Ascending aorta (tissue), 2 donors: ENCODE measurements at places on chromosomes 13 and 19.

DNA sequence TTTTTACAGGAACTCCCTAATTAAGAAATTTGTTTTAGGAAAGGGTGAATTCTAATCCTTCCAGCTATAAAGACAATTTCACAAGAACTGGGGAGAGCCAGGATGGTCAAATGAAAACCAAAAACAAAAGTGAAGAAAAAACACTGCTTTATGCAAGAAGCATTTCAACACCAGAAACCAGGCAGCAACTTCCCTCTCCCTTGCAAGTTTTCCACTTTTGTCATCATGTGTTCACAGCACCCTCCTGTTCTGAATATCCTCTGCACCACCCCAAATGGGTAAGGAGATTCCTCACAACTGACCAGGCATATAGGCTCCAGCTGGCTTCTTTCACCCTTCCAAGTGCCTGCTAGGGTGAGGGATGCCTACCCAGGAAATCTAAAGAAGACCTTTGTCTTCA lies 328.1 kb downstream of the TBC1D4 start:
- DNase-seq, result no peak

DNA sequence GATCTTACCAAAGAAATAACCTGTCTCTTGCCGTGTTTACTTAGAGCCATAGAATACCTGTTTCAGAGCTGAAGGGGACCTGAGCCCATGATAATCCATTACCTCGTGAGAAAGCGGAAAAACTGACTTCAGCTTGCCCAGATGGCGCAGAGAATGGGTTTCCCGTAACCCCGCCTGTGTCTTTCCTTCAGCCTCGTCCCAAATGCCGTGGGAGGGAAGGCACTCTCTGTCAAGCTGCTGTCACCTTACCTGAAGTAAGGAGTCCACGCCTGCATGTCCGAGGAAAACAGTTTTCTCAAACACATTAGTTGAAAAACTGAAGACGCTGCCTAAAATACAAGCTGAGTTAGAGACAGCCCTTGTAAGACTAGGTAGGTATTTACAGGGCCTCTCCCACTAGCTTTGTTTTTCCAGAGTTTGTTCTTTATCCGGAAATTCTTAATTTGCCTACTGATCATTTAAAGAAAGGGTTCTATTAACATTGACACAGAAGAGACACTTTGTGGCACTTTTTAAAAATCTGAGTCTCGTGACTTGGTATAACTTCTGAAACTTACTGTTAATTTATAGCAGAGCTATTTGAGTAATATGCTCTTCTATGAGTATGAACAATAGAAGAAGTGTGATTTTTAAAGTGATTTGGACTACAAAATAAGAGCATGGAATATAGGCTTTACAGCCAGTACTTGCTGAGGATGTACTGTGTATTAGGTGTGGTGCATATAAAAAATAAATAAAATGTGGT lies 1.3 kb upstream of the INTS6 start:
- DNase-seq, result no peak

DNA sequence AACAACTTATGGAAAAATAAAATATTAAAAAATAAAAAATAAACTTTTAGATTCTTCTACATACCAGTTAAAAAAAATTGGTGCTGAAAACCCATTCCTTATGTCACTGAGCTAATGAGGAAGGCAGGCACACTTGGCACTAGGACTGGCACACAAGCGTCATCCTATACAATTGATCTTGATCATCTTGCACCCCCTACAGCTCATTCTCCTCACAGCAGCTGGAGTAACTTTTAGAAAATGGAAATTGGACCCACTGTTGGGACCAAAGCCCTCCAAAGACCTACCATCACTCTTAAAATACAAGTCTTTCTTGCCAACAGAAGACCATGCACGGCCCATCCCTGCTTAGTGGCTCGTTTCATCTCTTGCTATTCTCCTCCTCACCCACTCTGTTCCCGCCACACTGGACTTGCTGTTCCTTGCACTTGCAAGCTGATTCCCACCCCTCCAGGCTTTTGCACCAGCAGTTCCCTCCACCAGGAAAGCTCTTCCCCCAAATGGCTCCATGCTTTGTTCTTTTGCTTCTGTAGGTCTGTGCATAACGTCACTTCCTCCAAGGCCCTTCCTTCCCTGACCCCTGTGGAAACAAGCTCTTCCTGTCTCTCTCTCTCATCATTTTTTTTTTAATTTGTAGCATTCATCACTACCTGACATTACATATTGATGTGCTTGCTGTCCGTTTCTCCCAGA lies 11.6 kb downstream of the CTU1 start:
- no peak for DNase-seq

DNA sequence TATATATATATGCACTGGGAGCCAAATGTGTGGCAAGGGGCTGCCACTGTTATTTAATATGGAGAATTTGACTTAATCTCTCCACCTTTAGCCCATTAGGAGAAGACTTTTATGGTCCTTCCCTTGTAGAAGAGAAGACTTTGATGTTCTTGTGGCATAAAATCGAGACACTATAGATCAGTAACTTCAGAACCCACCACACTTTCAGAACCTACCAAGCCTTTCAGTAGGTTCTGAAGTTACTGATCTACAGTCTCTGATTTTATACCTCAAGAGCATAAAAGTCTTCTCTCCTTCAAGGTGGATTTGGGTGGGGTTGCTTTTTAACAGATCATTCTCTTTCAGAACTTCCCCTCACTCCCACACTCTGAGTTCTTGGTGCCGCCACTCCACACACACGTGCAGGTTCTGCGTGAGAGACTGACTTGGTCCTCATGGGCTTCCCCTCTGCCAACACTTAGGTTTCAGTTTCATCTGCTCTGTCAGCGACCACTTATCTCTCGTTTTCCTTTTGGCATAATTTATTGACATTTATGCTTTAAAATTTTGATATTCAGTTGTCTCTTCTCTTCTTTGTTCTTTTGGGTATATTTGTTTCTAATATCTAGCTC lies 213.4 kb upstream of the PCDH17 start:
- no peak for DNase-seq

GRCh38 chr19:14271840-14272239 lies 65.9 kb upstream of the ADGRL1 start:
- DNase-seq, result no peak

DNA sequence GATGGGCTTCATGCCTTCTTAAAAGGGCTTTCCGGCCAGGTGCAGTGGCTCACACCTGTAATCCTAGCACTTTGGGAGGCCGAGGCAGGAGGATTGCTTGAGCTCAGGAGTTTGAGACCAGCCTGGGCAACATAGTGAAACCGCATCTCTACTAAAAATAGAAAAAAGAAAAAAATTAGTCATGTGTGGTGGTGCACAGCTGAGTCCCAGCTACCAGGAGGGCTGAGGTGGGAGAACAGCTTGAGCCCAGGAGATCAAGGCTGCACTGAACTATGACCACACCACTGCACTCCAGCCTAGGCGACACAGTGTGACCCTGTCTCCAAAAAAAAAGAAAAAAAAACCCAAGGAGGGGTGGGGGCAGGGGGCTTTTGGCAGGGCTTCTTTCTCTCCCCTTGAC lies 7.2 kb downstream of the CARS2 start:
- no peak for DNase-seq

GRCh38 chr19:44879309-44880065 lies 11.6 kb upstream of the TOMM40 start:
- no peak for DNase-seq

DNA sequence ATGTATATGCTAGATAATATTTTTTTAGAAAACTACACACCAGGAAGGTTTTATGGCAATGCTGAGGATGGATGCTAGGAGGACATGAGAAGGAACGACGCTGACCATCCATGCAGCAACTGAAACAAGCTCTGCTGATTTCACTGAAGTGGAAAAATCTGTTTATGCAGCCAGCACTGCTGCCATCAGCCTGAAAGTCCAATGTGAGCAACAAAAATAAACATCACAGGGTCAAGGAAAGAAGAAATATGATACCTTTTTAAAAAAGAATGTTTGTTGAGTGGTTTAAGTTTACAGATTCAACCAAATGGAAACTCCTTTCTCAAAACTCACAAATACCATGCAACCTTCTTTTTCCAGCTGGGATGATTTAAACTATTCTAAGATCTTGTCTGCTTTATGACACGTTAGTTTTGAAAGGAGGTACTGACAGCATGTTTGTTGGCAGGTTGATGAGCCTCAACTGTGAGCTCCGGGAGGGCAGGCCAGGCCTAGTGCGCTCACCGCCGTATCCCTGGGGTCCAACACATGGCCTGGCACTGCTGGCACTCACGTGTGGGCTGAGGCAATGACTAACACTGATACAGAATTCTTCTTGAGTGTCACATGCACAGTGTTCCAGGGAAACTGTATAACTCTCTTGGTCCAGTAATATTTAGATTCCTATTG lies 46.8 kb downstream of the LATS2 start:
- no peak for DNase-seq

- no peak for DNase-seq
Measured at GRCh38 chr13:43546251-43546650, 240.5 kb downstream of the ENOX1 start.

DNA sequence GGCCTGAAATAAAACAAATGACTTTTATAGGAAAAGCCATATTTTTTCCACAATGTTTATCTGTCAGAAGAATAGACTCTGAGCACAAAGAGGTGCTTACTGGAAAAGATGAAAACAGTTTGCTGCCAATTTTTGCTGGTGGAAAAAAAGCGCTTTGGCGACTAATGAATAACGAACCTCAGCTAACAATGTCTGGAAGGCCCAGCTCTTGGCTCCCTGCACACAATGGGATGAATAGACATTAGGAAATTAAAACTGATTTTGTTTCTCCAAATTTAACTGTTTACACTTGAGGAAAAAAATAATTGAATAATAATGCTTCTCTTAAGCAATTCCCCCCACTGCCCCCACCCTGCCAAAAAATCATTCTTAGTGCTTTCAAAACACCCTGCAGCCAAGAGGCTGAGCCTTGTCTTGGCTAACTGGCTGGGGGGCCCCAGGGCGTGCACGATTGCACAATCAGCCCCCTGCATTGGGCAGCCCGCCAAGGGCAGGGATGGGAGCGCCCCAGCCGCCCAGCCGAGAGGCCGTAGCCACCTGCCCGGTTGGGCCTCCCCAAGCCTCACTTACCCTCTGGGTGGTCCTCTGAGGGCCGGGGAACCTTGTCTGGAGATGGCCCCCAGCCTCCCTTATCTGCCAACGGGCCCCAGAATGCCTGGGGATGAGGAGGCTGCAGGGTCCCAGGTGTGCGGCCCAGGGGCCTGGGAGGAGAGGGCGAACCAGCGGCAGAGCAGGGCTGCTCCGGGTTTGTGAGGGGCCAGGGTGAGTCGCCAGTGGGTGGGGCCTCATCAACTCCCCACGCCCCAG lies 16.8 kb downstream of the CEBPG start:
- DNase-seq, result no peak

DNA sequence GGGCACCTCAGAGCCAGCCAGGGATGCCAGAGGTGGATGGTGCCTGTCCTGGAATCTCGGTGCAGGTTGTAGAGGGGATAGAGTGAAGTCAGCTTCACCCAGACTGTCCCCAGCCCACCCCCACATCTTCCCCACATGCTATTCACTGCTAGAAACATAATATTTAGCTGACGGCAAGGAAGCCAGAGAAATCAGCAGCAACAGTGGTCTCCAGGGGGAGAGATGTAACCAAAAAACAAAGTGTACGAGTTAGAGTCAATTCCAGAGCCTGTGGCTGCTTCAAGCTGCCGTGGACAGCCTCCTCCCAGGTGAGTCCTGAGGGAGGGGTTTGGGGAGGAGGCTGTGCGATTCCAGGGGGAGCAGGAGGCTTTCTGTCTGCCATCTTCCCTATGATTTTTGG lies 97.6 kb downstream of the ZNF536 start:
- DNase-seq, result no peak

DNA sequence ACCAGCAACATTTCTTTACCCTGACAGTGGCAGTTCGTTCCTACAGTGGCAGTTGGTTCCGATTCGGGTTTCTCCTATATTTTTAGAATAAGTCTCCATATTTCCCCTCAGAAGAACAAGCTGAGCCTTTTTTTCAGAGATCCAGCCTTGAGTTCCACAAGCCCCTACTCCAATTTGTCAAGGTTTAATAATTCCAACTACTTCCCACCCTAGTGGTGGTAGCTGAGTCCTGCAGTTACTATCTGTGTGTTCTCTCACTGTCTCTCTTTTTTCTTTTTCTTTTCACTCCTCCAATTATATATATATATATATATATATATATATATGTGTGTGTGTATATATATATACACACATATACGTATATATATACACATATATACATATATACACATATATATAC lies 1347.3 kb downstream of the PCDH9 start:
- DNase-seq, result no peak

GRCh38 chr19:7366701-7367420 lies 18.1 kb downstream of the ARHGEF18 start:
- no peak for DNase-seq

- no peak for DNase-seq
Measured at GRCh38 chr13:98134901-98135300, 8.0 kb upstream of the FARP1 start.
